ENCODE measurements at places on chromosomes 5 and 9.

DNA sequence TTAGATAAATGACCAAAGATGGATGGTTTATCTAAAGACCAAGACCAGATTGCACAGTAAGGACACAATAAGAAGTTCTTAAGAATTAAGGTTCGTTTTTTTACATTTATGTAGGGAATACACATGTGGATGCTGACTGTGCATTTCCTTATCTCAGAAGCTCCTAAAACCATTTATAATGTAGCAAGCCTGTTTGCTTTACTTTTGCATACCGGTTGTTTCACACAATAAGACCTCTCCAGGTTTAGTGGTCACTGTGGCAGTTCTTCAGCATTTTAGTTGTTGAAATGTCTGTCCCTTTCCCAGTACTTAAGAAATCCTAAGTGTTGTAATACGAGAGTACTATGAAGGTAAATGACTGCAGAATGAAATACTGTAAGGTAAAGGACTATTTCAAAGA is 43.6 kb downstream of the BASP1 start:
- DNase-seq: no peak

DNA sequence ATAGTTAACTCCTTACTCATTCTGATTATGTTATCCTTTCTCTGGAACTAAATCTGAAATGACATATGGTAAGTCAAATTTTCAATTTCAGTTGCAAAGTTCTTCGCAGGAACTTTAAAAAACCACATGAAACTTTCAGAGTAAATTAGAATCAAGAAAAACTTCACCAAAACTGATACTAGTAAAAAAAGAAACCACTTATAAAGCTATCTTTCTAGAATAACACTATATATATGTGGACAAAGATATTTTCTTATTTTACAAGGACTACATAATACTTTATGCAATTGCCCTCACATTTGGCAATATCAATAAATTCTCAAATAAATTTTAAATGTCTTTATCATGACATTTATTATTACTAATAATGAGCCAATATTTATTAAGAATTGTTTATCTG is 1847.1 kb upstream of the NUDT12 start:
- DNase-seq: no peak

GRCh38 chr9:113580041-113580953 is 116.8 kb downstream of the RGS3 start:
- DNase-seq: peak; percentile 80

- DNase-seq: no peak
Measured at GRCh38 chr5:5164163-5164562, 24.0 kb downstream of the ADAMTS16 start.

- no peak for DNase-seq
Measured at GRCh38 chr9:116900543-116900942, 213.4 kb downstream of the TRIM32 start.

- DNase-seq: no peak
Measured at GRCh38 chr5:72507907-72508238, 663 bp upstream of the ZNF366 start.

- DNase-seq: no peak
Measured at GRCh38 chr9:127999461-127999860, 18.7 kb upstream of the EEIG1 start.

DNA sequence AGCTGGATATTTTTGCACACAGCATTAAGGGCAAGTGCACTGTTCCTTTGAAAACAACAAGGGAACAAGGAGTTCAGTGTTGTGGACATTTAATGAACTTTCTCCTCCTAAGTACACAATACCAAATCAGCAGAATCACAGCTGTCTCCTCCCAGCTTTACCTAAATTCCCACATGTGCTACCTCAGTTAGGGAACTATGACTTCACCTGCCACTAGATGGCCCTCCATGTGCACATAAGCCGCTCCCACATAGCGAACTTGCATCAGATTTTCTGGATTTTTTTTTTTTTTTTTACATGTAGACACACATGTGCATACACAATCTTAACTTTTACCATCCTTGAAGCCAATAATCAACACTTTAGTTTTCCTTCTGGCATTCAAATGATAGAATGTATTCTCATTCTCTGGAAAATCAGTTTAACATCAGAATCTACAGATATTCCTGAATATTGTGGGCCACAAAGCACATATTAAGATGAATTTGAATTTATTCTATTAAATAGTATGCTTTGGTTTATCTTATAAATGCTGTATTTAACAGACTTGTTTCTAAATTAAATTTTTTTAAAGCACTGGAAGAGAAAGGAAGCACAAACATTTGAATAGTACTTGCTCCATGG is 123.6 kb downstream of the PALM2AKAP2 start:
- peak; percentile 63 for DNase-seq

DNA sequence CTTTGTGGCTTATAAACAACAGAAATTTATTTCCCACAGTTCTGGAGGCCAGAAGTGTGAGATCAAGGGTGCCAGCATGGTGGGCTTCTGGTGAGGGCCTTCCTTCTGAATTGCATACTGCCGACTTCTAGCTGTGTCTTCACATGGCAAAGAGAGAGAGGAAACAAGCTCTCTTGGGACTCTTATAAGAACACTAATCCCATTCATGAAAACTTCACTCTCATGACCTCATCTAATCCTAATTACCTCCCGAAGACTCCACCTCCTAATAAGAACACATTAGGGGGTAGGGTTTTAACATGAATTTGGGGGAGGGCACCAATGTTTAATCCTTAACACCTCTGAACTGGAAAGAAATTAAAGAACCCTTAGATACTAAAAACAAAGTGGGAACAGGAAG is 75.9 kb upstream of the MINAR2 start:
- no peak for DNase-seq

DNA sequence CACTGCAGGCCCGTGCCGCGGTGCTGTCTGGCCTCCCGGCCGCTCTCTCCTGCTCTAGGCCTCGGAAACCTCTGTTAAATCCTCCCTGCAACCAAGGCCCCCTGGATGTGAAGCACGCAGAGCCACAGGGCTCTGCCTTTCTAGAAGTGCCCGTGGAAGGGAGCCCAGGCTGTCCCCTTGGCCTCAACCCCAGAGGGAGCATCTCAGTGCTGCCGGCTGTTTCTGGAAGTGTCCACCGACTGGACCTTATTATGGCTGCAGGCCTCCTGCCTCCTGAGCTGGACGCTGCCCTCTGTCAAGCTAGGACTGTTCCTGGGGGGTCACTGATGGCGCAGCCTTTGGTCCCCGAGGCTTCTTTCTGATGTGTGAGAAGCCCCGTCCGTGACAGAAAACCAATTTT is 40.4 kb upstream of the PHYKPL start:
- DNase-seq: no peak

GRCh38 chr5:26833596-26833995 is 204.8 kb downstream of the CDH9 start:
- DNase-seq: no peak

GRCh38 chr5:139849501-139849900 is 53.9 kb downstream of the PSD2 start:
- DNase-seq: no peak

DNA sequence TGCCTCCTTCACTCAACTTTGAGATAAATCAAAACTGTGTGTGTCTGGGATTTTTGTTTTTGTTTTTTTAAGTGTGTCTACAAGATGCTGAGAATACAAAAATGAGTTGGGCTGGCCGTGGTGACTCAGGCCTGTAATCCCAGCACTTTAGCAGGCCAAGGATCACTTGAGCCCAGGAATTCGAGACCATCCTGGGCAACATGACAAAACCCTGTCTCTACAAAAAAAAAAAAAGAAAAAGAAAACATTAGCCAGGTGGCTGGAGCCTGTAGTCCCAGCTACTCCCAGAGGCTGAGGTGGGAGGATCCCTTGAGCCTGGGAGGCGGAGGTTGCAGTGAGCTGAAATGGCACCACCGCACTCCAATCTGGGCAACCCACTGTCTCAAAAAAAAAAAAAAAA is 21.0 kb downstream of the HNRNPK start:
- DNase-seq: no peak

GRCh38 chr9:20823051-20823450 is 139.0 kb downstream of the FOCAD start:
- no peak for DNase-seq

GRCh38 chr5:178525906-178526732 is 64.1 kb downstream of the COL23A1 start:
- no peak for DNase-seq

GRCh38 chr5:14759744-14760547 is 95.4 kb downstream of the OTULIN start:
- no peak for DNase-seq

- DNase-seq: no peak
Measured at GRCh38 chr5:150164211-150164980, 2.2 kb upstream of the CDX1 start.

GRCh38 chr9:124239249-124240073 is 18.3 kb upstream of the NEK6 start:
- peak; percentile 64 for DNase-seq

DNA sequence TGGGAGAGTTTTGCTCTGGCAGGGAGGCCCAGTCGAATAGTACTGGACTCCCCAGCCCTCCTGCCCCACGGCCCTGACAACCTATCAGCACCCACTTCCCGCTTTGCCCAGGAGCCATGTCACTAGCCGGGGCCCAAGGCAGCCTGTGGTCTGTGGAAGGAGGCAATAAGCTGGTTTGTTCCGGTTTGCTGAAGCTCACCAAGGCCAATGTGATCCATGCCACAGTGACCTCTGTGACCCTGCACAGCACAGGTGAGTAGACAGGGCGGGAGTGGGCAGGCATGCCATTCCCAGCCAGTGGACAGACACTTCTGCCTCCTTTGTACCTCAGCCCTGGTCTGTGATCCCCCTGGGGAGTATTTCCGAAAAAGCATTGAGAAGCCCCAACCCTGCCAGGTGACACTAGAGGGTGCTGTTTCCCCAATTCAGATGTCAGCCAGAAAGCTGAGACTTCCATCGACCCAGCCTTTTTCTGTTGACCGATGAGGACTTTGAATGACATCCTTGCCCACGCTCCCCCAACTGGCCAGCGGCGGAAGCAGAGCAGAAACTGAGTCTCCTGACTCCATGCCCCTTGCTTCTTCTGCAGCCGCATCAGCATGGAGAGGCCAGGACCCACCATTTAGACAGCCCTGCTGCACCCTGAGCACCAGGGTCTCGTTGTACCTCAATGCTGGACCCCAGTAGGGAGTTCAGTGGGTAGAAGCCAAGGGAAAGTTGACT is 9.6 kb downstream of the PCYOX1L start:
- peak; percentile 35 for DNase-seq

GRCh38 chr5:56569566-56569965 is 245.8 kb upstream of the MAP3K1 start:
- DNase-seq: no peak

GRCh38 chr5:116372931-116373597 is 201.6 kb downstream of the SEMA6A start:
- no peak for DNase-seq

DNA sequence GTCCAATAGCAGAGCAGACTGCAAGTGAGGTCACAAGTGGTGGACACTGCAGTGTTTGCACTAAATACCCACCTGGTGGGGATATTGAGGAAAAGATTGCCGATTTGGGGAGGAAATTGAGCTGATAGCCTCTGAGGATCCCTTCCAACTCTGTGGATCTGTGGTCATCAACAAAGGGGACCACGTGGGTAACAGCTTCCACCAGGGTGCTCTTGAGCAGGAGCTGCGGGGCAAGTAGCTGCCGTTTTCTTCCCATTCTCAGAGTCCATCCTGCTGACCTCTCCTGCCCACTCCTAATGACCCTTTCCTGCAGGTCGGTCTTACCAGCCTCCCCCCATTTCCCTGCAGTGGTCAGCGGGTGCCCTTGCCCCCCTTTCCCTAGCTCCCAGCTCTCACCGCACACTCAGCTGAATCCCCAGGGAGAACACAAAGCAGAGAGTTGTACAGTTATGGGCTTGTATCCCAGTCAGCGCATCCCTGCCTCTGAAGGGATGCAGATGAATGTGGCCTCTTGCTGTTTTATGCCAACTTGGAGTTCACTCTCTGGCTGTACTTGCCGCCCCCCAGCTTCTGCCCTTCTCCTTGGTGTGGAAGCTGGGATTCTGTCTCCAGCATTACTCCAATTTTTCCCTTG is 18.0 kb downstream of the DAPK1 start:
- DNase-seq: no peak

DNA sequence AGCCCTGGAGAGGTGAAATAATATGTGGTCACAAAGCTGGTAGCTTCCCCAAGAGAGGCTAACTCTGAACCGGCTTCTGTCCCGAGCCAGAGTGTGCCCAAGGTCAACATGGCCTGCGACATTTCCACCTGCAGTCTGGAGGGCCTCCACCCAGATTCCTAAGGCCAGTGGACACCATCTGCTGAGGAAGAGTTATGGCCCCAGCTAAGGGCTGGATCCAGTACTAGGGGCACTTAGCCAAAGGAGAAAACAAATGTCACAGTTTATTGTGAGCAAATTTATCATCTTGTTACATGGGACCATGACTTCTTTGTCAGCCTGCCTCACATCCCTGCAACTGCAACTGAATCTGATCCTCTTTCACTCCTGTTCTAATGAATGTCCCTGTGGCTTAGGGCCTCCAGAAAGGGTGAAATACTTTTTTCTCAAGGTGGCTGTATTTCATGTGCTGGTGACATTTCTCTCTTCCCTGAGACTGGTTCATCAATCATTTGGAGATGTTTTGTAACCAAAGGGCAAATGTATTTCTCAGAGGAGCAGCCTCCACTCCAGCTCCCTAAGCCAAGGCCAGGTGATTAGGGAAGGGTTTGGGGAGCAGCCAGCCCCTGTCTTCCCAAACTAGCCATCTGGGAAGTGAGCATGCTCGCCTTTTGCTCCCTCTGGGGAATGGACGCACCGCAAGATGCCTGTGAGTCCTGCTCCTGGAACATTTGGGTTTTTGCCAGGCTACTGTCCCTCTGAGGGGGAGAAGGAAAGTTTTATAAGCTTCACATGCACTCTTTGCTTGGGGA is 148.3 kb downstream of the CMYA5 start:
- no peak for DNase-seq

- no peak for DNase-seq
Measured at GRCh38 chr9:84592918-84593317, 76.6 kb upstream of the NTRK2 start.

GRCh38 chr5:112630246-112631009 is 107.3 kb upstream of the APC start:
- DNase-seq: no peak

DNA sequence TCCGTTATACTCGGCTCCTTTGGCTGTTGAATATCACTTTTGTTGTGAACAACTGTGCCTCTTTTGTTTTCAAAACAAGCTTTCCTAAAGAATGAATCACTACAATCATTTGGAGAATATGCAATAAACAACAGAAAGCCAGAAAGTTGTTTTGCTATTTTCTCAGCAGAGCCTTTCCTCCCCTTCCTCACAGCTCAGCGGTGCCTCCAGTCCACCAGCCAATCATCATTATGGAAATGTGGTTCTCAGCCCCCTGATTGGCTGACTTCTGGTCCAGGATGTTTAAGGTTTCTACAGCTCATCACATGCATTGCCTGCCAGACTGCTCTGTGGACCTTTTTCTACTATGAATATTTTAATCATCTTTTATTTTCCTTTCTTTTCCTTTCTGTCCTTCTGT is 9.1 kb upstream of the ZNF608 start:
- DNase-seq: no peak

DNA sequence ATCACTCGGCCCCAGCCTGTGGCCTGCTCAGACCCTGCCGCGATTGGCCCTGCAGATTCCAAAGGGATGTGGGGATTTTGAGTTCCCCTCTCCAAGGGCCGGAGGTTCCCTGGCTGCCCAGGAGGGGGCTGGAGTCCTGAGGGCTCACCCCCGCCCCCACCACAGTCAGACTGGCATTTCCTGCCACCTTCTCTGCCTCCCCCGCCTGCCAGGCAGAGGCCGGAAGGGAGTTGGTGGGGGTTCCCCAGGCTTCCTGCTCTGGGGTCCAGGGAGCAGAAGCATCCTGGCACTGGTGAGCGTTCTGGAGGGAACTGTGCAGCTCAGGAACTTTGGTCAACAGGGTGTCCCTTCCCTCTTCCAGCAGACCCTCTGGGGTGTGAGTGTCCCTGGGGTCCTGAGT is 70.6 kb downstream of the RXRA start:
- peak; percentile 50 for DNase-seq

Measured in CD4-positive, alpha-beta T cell treated with Interleukin-15 for 1 hour (primary cell).